HCT116 (cell line): ENCODE measurements at places on chromosomes 6 and 20. TPM values are rescaled to one million over a fixed set of nuclear protein-coding genes. Genes with fewer than 3 reads are reported as not detected.
A peak's percentile ranks its signal among the peaks of the same experiment; 100 is the strongest.

Gene CST2
- not detected for total RNA-seq

DNA sequence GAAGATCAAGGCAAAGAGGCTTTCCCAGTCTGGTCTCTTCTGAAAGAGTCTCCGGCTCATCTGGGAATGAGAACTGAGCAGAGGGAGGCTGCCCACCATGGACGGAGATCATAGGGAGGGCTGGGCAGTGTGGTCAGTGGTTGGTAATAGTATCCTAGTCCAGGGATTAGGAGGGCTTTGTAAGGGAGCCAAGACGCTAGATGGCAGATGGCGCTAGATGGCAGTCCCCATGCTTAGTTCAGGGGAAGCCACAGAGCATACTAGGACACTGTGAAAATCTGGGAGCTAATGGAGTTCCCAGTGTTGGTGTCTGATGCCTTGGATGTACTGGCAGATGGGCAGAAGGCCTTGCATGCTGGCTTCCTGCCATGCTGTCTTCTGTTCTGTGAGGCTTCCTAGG is 21.7 kb upstream of the DAAM2 start:
- peaks cover 22% of the 10 kb centered on the region; the same call in 1 of the 2 replicates for H3K27me3 ChIP-seq
- DNase-seq: no peak

- peak within 1 kb of the TSS; percentile 56 for H3K4me3 ChIP-seq
- no peaks in the 10 kb centered on the region for H3K36me3 ChIP-seq
- DNase-seq: no peak
- peaks cover 33% of the 10 kb centered on the region for H3K4me1 ChIP-seq
- no peak within 1 kb of the TSS; the same call in 1 of the 2 replicates for H3K27ac ChIP-seq
These were observed at the start of gene PACSIN1 for GRCh38 chr6:34465531-34466241. TSS of gene PACSIN1 (plus strand) at chr6:34466076. CDS start at chr6:34526306, 60,230 bp downstream.

DNA sequence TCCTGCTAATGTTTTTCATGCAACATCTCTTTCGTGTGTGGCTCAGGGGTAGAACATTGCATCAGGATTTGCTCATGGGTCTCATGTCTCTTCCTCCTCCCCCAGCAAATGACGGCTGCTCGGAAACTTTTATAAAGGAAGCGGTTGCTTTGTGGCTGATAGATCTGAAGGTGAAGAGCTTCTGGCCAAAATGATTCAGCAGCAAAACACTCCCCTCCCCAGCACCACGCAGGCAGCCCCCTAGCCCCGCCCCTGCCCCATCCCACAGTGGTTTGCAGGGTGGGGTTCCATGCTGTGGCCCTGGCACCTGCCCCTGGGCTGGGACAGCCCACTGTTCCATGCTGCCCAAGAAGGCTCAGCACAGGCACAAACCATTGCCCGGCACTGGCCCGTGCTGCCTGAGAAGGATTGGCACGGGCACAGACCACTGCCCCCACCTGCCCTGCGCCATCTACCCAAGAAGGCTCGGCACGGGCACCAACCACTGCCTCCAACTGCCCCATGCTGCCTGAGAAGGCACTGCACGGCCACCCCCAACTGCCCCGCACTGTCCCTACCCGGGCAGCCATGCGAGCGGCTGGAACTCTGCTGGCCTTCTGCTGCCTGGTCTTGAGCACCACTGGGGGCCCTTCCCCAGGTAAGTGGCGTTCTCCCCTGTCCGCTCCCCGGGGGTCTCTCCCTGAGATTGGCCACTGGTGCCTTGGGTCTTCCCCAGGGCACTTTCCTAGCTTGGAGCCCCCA is at the start of gene CST7:
Gene CST7, plus strand, starts transcription at position 331 of the 741 bp plus-strand sequence. Its CDS starts 237 bp downstream, at position 568.
- H3K4me3 ChIP-seq: no peak within 1 kb of the TSS
- DNase-seq: no peak
- H3K27me3 ChIP-seq: peaks cover 3% of the 10 kb centered on the region; the same call in 1 of the 2 replicates
- no peak within 1 kb of the TSS for H3K27ac ChIP-seq

Gene ZC2HC1B
- not detected for total RNA-seq

DNA sequence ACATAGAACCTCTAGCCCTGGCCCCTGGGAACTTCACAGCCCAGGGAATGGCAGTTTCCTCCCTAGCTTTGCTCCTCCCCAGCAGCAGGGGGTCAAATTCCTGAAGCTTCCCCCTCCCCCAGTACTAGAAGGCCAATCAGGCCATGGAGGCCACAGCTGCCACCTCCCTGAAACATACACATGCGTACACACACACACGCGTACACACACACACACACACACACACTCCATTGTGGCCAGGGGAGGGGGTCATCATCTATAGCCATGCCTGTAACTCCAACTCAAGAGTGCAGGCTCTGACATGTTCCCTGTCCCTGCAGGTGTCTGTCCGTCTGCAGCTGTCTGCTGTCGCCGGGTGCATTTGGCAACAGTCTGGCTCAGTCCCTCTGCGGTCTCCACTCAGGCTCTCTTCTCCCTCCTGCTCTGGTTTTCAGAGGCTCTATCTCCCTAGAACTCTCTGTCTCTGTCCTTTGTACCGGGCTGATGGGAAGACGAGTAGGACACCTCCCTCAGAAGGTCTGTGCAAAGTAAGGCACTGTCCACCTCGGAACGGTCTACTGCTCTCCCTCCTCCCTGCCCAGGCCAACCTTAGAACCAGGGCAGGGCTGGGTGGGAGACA is 1.4 kb downstream of the LRFN2 start:
- peaks cover 11% of the 10 kb centered on the region for H3K27me3 ChIP-seq
- H3K4me1 ChIP-seq: peaks cover 12% of the 10 kb centered on the region
- H3K27ac ChIP-seq: no peak overlapping the region
- no peak overlapping the region for H3K4me3 ChIP-seq
- H3K36me3 ChIP-seq: no peaks in the 10 kb centered on the region

Gene FAXC
- 4.7 TPM for total RNA-seq

DNA sequence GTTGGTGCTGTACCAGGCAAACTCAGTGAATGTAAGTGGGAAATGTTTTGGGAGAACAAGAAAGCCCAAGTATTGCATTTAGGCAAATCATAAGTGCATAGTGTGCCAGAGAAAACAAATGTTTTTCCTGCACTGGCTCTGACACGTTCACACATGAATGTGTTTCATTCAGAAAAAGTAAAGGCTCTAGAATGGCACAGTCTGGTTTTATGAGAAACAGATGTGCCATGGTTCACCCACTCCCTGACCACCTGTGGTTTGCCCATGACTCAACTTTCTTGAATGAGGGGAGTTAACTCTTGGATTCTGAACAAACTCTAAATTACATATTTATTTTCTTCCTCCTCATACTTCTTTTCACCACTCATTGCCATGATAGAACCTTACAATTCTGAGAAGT is 126.9 kb downstream of the KCNQ5 start:
- no peak overlapping the region for H3K4me3 ChIP-seq
- DNase-seq: no peak
- no peak overlapping the region for H3K27ac ChIP-seq
- H3K27me3 ChIP-seq: peaks cover 5% of the 10 kb centered on the region; the same call in 1 of the 2 replicates

- H3K27me3 ChIP-seq: no peaks in the 10 kb centered on the region
- H3K36me3 ChIP-seq: no peaks in the 10 kb centered on the region
- H3K4me3 ChIP-seq: peak overlapping the region; percentile 46
- peak overlapping the region; percentile 54 for H3K27ac ChIP-seq
These were observed 28.4 kb downstream of the PAQR8 start for GRCh38 chr6:52390361-52390727.

- no peaks in the 10 kb centered on the region for H3K27me3 ChIP-seq
- no peaks in the 10 kb centered on the region for H3K36me3 ChIP-seq
- H3K27ac ChIP-seq: no peak overlapping the region
- H3K4me1 ChIP-seq: peaks cover 6% of the 10 kb centered on the region
- H3K4me3 ChIP-seq: no peak overlapping the region
- peak; percentile 47 for DNase-seq
These were observed 26.5 kb downstream of the BCKDHB start for GRCh38 chr6:80133020-80133419.

Gene STMN3
- total RNA-seq: 138 TPM

Gene POU5F1
- 1.9 TPM for total RNA-seq

DNA sequence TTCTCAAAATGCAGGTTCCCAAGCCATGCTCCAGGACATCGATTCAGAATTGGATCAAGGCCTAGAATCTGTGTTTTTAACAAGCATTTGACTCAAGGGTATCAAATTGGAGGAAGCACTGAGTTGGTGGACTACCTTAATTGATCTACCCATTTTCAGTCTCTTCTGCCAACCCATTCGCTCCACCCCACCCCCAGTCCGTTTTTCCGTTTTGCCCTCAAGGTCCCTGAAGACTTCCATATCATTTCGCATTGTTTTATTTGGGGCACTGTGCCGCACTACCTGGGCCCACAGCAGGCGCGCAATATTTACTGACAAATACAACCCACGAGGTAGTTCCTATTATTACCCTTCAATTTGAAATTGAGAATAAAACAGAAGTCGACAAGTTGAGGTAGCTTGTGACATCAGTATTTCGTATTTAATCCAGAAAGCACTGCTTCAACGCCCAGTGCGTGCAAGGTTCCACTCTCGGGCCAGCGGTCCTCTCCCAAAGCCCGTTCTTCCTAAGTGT is 557 bp upstream of the DHX35 start:
- no peaks in the 10 kb centered on the region for H3K27me3 ChIP-seq
- H3K4me3 ChIP-seq: peak overlapping the region; percentile 97
- peak overlapping the region; percentile 93 for H3K27ac ChIP-seq

Gene RPL7L1
- 125 TPM for total RNA-seq

- no peak for DNase-seq
- no peak overlapping the region for H3K4me3 ChIP-seq
- no peak overlapping the region for H3K27ac ChIP-seq
These were observed 14.8 kb upstream of the EXOC2 start for GRCh38 chr6:707576-708236.

- DNase-seq: peak; percentile 66
- peak within 1 kb of the TSS; percentile 86 for H3K27ac ChIP-seq
- peak within 1 kb of the TSS; percentile 69 for H3K4me3 ChIP-seq
- H3K36me3 ChIP-seq: peaks cover 38% of the 10 kb centered on the region
These were observed at the start of gene SNAI1 for GRCh38 chr20:49982346-49983122. TSS of gene SNAI1 (plus strand) at chr20:49982980. CDS start at chr20:49983060, 80 bp downstream.

Gene CRIP3
- not detected for total RNA-seq

Gene SPATA25
- 0.42 TPM for total RNA-seq

Gene ZNF341
- total RNA-seq: 4.9 TPM
